EH (cell line): ENCODE measurements at places on chromosomes 3 and 15.
A peak's percentile ranks its signal among the peaks of the same experiment; 100 is the strongest.

DNA sequence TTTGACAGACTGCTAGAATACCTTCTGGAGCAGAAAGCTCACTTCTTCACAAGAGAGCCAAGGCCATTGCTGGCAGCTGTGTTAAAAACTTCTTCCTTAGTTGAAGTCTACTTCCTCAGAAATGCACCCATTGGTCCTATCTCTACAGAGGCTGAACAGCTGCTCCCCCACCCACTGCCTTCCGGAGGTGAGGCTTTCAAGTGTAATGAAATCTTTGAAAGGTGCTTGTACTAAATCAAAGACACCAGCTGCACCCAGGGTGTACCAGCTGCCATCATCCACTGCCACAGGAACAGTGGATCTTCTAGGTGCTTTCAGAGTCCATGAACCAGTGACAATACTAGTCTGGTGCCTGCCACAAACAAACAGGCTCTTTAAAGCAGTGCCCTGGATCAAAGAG lies 26.4 kb upstream of the HERC1 start:
- DNase-seq, result no peak

- peak; percentile 31 for DNase-seq
These were observed 86.8 kb upstream of the NR2F2 start for GRCh38 chr15:96243701-96244100.

- DNase-seq, result no peak
These were observed 52.5 kb downstream of the IFT80 start for GRCh38 chr3:160346511-160346910.

DNA sequence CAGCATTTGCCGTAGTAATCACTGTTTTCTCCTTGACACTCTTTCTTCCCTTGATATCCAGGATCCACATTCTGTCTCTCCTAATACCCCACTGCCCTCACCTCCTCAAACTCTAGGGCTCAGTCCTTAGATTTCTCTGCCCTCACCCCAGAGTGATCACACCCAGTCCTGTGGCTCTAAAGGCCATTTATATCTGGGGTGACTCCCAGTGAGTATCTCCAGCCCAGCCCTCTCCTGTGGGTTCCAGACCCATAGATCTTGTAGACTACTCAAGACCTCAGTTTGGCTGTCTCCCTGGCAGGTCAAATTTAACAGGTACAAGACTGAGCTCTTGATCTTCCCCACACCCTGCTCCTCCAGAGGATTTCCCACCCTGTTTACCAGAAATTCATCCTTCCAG lies 1.3 kb downstream of the GRK7 start:
- DNase-seq, result no peak

DNA sequence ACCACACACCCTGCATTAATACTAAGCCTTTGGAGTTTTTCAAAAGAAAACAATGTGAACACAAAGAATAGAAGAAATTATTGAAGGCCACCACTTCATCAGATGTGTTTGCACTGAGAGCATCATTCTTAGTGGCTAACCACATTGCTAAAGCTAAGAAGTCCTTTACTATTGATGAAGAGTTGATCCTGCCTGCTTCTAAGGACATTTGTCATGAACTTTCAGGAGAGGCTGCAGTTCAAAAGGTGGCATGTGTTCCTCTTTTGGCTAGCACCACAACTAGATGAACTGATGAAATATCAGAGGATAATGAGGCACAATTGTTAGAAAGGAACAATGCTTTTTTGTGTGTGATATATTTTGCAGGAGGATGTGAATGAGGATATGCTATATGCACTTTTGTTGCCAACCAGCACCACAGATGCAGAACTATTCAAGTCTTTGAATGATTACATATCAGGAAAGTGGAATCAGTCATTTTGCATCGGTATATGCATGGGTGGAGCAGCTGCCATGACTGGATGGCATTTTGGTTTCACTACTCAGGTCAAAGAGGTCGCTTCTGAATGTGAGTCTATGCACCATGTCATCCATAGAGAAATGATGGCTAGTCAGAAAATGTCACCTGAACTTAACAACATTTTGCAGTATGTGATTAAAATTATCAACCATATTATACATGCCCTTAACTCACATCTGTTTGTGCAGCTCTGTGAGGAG lies 2.5 kb upstream of the EID1 start:
- no peak for DNase-seq

DNA sequence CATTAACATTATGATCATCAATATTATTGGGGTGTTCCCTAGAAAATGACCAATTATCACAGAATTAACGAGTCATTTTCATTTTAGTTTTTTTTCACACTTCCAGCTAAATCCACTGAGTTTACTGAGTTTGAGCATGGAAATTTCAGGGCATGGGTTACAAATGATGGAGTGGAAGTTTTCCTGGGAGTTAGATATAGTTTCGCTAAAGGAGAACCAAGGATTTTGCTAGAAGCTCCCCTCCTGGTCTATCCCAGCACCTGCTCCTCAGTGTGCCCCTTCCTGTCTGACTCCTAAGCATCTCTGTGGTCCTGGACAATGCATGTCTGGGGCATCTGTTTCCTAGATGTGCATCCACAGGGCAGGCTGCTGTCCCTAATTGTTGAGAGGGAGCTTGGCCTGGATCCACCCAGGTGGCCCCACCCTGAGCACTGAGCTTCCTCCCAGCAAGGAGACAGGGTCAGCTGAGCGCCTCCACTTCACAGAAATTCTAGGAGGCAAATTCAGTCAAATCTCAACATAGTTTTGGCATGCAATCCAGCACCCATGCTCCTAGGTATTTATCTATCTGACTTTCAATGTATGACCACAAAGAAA lies 102.3 kb upstream of the GOLGA6L6 start:
- no peak for DNase-seq

GRCh38 chr3:193023218-193023617 lies 105.6 kb upstream of the MB21D2 start:
- no peak for DNase-seq

DNA sequence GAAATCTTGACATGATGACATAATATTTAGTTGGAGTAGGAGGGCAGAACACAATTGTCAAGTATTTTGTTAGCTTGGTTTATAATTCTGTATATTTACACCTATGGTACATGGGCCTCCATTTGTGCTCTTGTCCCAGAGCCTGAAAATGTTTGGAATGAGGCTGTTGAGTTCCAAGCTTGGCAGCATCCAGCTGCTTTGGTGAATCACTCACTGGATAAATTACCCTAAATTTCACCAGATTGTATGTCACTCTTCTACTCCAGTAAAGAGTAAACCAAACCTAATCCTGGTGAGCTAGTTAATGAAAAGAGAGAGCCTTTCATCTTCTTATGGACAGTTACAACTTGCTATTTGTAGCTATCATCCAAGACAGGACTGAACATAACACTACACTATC lies 928.7 kb downstream of the DIPK2A start:
- DNase-seq, result no peak

GRCh38 chr3:129231331-129232119 lies 17.9 kb upstream of the COPG1 start:
- peak; percentile 28 for DNase-seq

DNA sequence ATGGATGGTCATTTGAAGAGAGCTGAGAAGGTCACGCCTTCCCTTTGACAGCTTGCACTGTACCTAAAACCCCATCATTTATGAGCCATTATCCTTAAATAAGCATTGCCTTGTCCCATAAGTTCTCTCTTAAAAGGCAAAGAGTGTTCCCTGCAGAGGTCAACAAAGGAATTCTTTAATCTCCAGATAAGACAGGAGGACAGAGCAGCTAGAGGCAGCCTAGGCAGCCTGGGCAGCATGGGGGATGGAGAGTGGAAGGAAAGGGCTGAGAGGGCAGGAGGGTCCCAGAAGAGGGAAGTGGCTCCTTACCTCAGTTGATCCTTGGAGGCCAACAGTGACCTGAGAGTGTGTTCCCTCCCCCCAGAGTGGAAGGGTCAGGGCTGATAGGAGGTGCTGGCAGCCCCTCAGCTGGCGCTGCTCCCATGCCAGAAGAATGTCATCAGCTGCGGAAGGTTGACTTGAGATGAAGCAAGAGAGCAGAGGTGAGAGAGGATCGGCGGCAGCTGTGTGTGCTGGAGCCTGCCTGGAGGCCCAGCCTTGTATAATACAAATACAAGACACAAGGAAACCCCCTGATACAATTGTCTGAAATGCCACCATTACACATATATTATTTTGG lies 12.8 kb downstream of the KBTBD13 start:
- no peak for DNase-seq

DNA sequence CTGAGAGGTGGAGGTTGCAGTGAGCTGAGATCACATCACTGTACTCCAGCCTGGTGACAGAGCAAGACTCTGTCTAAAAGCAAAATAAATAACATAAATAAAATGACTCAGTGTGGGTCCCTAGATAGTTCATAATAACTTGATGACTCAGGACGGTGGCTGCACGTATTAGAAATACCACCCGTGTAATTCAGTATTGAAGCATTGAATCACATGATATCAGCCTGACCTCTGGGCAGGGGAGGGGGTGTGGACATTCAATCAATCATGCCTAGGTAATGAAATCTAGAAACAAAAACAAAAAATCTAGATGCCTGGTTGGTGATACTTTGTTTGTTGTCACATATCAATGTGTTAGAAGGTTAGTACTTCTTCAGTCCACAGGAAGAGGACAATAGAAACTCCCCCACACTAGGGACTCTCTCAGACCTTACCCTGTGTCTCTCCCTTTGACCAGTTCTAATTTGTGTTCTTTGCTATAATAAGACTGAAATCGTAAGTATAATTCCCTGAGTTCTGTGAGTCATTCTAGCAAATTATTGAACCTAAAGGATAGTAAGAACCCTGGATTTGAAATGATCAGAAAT lies 177.3 kb downstream of the GAP43 start:
- peak; percentile 68 for DNase-seq

DNA sequence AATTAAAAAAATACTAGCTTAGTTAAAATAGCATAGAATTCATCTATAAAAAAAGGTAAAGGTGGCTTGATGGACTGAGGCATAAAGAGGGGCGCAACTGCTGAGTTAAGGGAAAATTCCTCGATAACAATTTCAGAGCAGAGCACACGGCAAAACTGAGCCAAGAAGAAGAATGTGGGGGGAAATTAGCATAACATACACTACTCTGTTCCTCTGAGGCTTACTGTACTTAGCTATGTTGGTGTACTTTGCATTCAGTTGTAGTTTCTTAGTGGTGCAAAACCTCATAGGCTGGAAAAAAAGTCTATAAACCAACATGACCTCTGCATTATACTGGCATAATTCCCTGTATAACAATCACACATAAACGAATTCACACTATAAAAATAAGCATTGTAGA lies 357.9 kb upstream of the LRRC3B start:
- no peak for DNase-seq

DNA sequence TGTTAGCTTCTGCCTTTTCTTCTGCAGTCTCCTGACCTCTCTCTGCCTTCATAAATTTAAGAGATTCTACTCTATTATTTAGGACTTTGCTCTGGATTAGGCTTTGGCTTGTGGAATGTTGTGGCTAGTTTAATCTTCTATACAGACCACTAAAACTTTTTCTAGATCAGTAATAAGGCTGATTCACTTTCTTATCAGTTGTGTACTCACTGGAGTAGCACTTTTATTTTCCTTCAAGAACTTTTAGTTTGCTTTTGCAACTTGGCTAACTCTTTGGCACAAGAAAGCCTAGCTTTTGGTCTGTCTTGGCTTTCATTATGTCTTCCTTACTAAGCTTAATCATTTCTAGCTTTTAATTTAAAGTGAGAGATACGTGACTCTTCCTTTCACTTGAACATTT lies 265.5 kb upstream of the TBC1D5 start:
- no peak for DNase-seq
